Activated T-cell treated with anti-CD3 and anti-CD28 coated beads for 48 hours (primary cell): ENCODE measurements at places on chromosomes 5 and 9.

DNA sequence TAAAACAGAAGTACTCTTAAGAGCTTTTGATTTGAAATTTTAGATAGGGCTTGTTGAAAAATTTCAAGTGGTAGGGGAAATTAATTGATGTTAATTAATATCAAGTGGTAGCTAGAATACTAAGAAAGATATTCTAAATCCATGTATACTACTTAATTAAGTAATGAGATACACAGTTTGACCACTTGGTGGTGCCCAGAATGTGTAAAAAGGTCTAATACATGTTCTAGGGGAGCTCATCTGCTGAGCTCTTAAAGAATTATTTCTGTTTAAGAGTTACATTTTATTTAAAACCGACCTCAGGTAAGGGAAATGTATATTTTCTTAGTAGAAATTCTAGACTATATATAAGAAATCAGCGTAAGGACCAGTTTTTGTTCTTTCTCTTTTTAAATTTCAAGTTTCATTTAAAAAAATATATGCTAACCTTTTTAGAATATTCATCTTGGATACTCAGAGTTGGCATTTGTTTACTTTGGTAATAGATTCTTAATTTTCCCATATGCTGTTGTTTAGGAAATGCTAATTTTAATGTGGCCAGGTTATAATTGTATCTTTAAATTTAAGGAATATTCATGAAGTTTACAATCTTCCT lies 61.5 kb downstream of the LNPEP start:
- no peak for DNase-seq

- DNase-seq = no peak
Measured at GRCh38 chr9:21135736-21136135, 5.9 kb downstream of the IFNW1 start.

DNA sequence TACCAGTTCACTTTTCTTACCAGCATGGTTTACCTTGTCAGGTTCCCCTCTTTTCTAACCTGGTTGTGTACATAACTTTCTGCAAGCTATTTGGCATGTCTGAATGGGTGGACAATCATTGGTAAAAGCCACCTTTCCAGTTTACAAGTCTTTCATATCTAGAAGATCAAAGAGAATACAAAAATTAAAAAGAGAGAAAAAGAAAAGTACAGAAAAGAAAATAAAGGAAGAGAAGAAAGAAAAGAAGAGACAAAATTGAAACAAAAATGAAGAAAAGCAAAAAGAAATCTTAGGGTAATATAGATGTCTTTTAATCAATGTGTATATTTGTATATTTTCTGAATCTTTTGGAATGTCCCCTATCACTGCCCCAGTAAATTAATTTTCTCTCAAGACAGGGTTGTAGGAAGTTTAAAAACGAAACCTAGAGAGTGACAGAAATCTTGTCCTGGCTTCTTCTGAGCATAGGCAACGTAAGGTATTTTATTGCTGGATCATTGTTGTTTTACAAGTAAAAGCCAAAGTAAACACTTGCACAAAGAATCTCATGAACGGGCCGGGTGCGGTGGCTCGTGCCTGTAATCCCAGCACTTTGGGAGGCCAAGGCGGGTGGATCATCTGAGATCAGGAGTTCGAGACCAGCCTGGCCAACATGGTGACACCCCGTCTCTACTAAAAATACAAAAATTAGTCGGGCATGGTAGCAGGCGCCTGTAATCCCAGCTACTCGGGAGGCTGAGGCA lies 98.7 kb upstream of the IFNE start:
- DNase-seq = no peak

- no peak for DNase-seq
Measured at GRCh38 chr5:155815248-155815647, 511.7 kb upstream of the SGCD start.

GRCh38 chr9:16043756-16044578 lies 491.1 kb downstream of the CCDC171 start:
- DNase-seq = no peak

GRCh38 chr5:98934546-98934945 lies 5.7 kb upstream of the CHD1 start:
- no peak for DNase-seq

DNA sequence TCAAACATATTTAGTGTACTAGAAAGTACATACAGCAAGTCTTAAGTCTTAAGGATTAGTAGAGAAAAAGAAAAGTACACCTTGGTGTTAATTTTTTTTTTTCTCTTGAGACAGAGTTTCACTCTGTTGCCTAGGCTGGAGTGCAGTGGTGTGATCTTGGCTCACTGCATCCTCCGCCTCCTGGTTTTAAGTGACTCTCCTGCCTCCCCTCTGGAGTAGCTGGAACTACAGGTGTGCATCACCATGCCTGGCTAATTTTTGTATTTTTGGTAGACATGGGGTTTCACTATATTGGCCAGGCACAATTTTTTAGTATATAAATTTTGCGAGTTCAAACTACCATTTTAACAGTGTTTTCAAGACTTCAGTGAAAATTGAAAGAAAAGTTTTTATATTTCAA lies 1941.1 kb upstream of the CDH6 start:
- DNase-seq = no peak

DNA sequence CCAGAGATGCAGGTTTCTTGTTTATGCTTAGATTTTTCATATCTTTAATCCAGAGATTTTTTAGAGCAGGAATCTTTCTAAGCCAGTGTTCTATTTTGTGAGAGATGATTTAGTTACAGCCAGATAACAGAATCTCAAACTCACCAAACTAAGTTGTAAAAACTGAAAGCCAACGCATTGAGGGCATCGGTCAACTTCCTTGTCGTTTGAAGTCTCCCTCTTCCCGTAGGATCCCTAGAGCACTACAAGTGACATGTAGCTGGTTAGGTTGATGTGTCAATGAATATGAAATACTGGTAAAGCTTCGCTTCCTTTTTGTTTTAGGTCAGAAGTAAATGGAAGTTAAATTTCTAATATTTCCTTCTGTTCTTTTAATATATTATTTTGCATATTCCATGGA lies 139.6 kb downstream of the YIPF5 start:
- no peak for DNase-seq

DNA sequence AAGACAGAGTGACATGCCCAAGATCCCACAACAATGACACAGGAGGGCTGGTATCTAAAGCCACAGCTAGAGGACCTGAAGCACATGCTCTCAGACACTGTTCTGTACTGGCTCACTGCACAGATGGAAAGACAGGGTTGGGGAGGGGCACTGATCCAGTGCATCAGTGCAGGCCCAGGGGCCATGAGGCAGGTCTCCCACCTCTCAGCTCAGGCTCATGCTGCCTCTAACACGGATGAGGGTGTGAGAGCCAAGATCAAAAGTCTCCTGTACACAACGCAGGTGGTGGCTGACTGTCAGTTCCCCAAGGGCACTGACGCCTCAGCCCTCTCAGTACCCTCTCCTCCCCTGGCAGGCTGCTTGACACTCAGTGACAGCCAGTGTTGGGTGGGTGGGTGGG lies 10.9 kb downstream of the RAPGEF1 start:
- peak; percentile 46 for DNase-seq

- no peak for DNase-seq
Measured at GRCh38 chr5:66851306-66851705, 255.1 kb downstream of the MAST4 start.

DNA sequence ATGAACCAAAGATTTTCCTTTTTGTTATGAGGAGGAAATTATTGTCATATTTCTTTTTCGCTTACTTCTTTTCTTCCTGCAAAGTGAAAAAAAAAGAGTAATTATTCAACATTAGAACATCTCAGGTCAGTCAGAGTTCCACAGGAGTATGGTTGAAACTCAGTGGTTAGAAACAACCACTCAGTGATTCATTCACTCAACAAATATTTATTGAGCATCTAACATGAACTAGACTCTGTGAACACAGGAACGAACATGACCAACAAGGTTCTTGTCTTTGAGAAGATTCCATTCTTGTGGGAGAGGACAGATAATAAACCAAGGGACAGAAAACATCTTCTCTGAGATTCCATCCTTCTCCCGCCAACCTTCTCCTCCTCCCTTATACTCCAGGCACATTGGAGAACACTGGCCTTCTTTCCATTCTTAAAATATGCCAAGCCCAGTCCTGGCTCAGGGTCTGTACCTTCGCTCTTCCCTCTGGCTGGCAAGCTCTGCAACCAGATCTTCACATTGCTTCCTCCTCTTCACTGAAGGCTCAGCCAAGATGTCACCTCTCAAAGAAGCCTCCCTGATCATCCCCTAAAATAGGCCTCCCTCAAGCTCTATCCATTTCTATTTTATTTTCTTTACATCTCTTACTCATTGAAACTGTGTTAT lies 6.8 kb upstream of the GRAMD2B start:
- DNase-seq = no peak
